ENCODE measurements at places on chromosomes 5 and 9.

DNA sequence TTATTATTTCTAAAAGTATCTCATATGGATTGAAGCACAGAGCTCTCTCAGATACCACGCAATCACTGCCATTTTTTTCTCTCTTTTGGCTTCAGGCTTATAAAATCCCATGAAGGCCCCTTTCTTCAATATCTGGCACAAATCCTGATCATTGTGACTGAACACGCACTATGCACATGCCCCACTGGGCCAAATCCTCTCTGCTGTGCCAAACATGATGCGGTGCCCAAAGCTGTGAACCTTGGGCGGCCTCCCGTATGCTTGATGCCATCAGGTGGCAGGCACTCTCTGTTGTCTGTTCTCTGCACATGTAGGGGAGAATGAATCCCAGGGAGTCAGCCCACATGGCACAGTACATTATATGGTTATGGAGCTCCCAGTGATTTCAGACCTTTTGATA is 375.0 kb upstream of the RGMB start:
- DNase-seq = no peak

- DNase-seq = no peak
Observed at GRCh38 chr9:133090752-133091385, 29.1 kb downstream of the CEL start.

- no peak for DNase-seq
Observed at GRCh38 chr5:127582773-127583370, 65.4 kb downstream of the PRRC1 start.

DNA sequence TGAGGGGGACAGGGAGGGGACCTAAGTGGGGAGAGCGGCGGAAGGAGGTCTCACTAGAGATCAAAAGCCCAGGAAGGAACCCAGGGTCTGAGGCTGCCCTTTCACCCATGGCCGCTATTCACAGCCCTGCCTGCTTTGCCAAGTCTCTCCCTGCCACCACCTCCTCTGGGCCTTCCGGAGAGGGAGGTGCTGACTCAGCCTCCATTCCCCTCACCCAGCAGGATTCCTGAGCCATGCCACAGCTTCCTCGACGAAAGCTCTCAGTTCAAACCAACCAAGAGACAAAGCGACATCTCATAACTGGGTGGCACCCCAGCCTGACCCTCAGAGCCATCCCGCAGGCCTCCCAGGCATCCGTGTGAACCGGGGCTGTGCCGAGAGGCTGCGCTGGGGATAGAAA is 36.7 kb downstream of the PAX5 start:
- no peak for DNase-seq

DNA sequence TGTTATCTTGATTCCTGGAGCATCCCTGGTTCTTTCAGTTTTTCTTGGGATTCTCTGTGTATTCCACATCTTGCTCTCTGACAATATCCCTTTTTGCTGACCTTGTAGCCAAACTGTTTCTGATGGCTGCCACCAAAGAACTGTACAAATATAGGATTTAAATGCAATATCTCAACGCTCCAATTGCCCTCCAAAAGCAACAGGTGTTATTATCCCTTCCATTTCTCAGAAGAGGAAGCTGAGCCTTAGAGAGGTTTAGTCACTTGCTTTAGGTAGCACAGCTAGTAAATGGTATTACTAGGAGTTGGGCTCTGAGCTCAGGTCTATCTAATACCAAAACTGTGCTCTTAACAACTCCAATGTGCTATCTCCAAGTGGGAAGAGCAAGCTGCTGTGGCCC is 24.2 kb upstream of the HAND1 start:
- DNase-seq = no peak

GRCh38 chr5:164253764-164254163 is 748.3 kb downstream of the MAT2B start:
- DNase-seq = no peak

DNA sequence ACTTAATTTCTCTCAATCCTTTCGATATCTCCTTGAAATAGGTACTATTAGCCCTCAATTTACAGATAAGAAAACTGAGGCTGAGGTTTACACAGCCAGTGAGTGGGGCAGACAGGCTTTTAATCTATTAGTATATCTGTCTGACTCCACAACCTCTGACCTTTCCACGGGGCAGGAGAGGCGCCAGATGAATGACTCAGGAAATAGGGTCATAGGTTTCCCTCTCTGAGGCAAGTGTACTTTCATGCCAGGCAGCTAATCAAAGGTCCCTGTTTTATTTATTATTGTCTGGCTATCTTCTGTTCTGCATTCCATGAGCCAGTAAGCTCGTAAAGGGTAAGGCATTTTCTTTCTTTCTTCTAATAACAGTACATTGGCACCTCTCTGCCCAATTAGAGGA is 79.6 kb upstream of the KLF4 start:
- no peak for DNase-seq

- DNase-seq = no peak
Observed at GRCh38 chr9:131823701-131824146, 83.8 kb upstream of the RAPGEF1 start.

- no peak for DNase-seq
Observed at GRCh38 chr9:93280661-93281259, 96.8 kb downstream of the WNK2 start.

DNA sequence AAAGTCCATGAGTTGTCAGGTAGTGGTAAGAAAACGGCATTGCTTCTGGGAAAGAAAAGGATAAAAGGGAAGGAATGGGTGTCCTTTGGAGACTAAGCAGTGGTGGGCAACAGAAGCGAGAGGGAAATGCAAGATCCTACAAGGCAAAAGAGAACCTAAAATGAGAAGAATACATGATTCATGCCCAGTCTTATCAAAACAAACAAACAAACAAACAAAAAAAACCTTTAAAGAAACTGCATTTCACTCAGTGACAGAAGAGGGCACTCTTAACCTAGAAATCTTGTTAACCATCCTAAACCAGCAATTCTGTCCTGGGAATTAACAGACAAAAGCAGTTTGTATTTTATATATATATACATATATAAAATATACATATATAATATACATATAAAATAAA is 88.5 kb downstream of the SUSD1 start:
- no peak for DNase-seq

- peak; percentile 33 for DNase-seq
Observed at GRCh38 chr5:40578501-40579451, 100.9 kb upstream of the PTGER4 start.

- no peak for DNase-seq
Observed at GRCh38 chr5:41835645-41836044, 34.6 kb downstream of the OXCT1 start.

DNA sequence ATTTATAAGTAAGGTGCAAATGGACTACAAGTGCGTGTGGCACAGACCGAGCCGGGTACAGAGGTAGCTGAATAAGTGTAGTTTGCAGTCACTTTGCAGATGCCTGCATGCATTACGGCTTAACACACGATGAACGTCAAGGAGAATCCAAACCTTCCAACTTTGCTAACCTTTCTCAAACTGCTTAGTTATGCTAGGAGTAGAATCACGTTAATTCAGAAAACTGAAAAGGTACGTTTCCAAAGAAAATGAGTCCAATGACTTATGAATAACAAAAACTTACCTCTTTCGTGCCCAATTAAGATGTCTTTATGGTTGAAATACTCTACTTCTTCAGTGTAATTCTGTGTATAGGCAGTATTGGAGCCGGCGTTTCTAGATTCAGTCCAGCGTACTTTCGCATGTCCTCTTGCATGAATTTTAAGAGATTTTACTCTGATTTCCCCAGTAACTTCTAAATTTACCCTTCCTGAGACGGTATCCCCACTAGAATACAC is 539 bp downstream of the ARRDC3 start:
- no peak for DNase-seq

GRCh38 chr9:116030517-116030916 is 123.1 kb upstream of the PAPPA start:
- DNase-seq = no peak

DNA sequence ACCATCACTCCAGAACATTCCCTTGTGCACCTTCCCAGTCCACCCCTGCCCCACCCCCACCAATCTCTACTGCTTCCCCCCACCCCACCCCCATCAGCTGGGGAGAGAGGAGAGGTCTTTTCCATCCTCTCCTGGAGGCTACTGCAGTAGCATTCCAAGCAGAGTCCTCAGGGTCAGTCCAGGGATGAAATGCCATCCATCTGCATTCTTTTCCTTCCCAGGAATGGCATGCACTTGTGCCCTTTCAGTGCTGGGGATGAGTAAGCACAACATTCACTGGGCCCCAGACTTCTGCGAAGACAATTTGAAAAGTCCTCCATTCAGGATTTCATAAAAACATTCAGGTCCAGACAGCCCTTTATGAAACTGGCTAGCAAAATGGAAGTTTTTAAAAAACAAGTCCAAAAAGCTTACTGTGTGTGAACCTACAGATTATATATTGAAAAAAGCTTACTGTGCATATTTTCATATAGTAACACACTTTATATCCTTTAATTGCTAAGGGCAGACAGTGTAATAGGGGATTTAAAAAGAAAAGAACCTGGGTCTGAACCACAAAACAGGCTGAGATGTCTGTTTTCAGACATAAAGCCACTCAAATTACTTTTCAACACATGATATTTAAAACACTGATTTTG is 50.0 kb upstream of the GOLPH3 start:
- no peak for DNase-seq

DNA sequence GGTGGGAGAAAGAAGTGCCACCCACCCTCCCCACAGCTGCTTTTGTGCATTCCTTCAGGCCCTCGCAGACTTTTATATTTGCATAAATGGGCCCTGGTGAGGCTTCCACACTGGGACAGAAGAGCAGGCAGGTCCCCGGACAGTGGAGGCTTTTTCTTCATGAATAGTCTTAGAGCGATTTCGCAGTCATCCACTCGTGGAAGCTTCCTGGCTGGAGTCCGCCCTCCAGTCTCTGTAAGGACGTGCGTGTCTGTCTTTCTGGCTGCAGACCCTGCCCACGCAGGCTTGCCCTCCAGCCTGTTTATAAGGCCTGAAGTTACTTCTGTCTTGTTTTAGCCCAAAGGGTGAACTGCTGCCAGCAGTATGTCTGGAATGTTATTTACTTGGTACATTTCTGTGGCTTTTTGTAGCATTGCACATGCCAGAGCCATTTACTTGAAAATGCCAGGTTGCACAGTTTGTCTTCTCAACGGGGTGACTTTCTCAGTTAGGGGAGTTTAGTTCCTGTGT is 195.7 kb downstream of the AOPEP start:
- DNase-seq = no peak

DNA sequence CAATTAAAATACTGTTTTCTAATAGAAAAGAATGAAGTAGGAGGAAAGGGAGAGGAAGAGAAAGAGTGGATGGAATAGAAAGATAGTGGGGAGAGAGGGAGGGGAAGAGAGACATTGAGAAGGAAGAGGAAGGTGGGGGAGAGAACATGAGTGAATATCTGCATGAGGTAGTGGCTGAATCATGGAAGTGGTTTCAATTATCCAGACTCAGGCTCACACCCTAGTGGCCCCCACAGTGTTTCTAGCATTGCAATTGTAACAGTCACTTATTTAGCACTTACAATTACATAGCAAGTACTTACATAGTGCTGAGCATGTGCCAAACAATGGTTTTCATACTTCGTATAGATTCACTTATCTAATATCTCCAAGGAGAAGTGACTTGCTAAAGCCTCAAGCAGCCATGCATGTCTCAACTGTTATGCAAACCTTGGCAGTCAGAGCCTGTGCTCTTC is 72.7 kb downstream of the CAST start:
- DNase-seq = no peak

- DNase-seq = no peak
Observed at GRCh38 chr5:167284222-167284890, 1007.1 kb upstream of the WWC1 start.

- DNase-seq = no peak
Observed at GRCh38 chr5:5014586-5015235, 125.4 kb upstream of the ADAMTS16 start.

DNA sequence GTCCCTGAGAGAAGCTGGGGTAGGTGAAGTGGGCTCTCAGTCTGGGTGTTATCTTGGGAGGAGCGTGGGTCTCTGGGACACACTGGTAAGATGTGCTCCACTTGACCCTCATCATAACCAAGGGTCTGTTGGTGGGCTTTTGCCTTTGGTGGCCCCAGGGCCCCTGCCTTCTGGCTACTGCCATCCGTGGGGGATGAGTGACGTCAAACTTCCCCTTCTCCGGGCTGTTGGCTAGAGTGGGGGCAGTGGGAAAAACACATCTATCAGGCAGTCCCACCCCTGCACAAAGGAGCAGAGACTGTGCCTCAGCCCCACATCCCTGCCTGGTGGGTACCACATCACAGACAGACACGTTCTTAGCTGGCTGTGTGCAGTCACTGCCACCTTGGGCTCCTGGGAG is 35.1 kb downstream of the GADD45G start:
- DNase-seq = no peak

DNA sequence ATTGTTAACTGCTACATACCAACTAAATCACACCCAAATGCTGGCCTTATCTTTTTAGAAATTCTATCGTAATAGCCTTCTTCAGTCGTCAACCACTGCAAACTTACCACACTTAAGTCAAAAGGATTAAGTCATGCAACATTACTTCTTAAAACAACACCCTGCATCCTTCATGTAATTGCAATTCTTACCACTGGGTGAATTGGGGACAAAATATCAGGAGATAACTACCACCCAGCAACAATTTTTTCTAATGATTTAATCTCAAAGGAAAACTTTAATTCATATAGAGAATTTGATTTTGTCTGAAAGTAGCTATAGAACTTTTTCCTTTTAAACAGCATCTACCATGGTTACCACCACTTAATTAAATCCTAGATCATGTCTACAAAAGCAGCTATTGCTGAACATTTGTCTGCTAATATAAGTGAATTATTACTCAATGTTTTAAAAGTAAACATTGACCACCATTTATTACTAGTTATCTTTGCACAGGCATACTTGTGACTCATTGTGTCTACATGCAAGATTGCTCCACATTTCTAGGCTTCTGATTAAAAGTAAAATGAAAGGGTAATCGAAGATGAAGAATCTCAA is 10.5 kb downstream of the MLLT3 start:
- DNase-seq = no peak

- no peak for DNase-seq
Observed at GRCh38 chr5:157740229-157740610, 3.3 kb upstream of the LSM11 start.

DNA sequence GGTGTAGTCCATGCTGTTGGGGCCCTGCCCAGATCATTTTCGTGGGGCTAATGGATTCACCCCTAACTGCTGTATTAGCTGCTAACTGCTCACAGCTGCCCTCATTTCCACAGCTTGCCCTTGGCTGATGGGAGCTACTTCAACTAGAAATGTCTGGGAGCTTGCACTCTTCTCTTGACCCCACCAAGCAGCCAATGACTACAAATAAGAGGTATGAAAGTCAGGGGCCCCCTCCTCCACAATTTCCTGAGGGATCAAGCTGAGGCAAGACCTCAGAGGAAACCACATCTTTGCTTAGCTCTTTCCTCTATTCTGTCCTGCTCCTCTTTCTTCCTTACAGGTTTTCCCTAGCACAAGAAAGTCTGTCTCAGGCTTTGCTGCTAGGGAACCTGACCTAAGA is 397.5 kb downstream of the MLLT3 start:
- DNase-seq = no peak
